Right lobe of liver (tissue), 6 donors: ENCODE measurements at places on chromosomes 5 and 9. TPM values are rescaled to one million over a fixed set of nuclear protein-coding genes. Genes with fewer than 3 reads are reported as not detected.
A peak's percentile ranks its signal among the peaks of the same experiment; 100 is the strongest.

The DOK3 gene
- 6.6 TPM for total RNA-seq

GRCh38 chr5:53425687-53426511 lies 54.5 kb upstream of the FST start:
- no peak overlapping the region for H3K27ac ChIP-seq
- H3K4me1 ChIP-seq: peaks cover 3% of the 10 kb centered on the region
- H3K36me3 ChIP-seq: no peaks in the 10 kb centered on the region
- H3K4me3 ChIP-seq: no peak overlapping the region
- no peaks in the 10 kb centered on the region for H3K27me3 ChIP-seq

DNA sequence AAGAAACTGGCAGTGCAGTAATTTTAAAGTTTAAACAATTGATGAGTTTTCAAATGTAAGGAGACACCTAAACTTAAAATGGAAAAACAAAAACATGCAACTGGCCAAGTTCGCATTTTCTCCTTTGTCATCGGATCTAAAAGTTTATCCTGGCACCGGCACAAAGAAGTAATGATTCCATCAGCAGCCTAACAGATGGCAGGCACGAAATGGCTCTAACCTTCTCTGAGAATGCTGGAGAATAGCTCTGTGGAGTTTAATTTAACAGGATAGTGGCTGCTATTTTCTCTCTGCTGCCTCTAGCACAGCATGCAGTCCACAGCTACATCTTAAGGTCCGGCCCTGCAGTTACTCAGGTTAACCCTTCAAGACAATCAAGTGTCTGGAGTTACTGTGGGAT lies 82.2 kb downstream of the PRELID2 start:
- no peak overlapping the region for H3K27ac ChIP-seq
- no peaks in the 10 kb centered on the region for H3K27me3 ChIP-seq
- no peaks in the 10 kb centered on the region for H3K4me1 ChIP-seq
- DNase-seq: no peak

The KIF20A gene
- 3.3 TPM for total RNA-seq

The ZNF366 gene
- total RNA-seq: 0.92 TPM

The DBH gene
- total RNA-seq: 6.8 TPM

The INSL4 gene
- total RNA-seq: not detected

The SPATA31E1 gene
- total RNA-seq: not detected

GRCh38 chr9:100240512-100240911 lies 112.2 kb downstream of the TEX10 start:
- H3K4me1 ChIP-seq: no peaks in the 10 kb centered on the region
- H3K4me3 ChIP-seq: no peak overlapping the region
- H3K27me3 ChIP-seq: no peaks in the 10 kb centered on the region

The PTGS1 gene
- 2.5 TPM for total RNA-seq

The SAXO1 gene
- not detected for total RNA-seq

GRCh38 chr5:76256116-76256889 lies 146.8 kb upstream of the IQGAP2 start:
- H3K4me1 ChIP-seq: no peaks in the 10 kb centered on the region
- H3K36me3 ChIP-seq: no peaks in the 10 kb centered on the region
- DNase-seq: peak; percentile 49
- no peak overlapping the region for H3K4me3 ChIP-seq
- H3K27me3 ChIP-seq: no peaks in the 10 kb centered on the region

The GRXCR2 gene
- not detected for total RNA-seq

The FOXD4 gene
- not detected for total RNA-seq

GRCh38 chr9:107054146-107054545 lies 191.2 kb downstream of the ZNF462 start:
- no peak overlapping the region for H3K4me3 ChIP-seq
- no peaks in the 10 kb centered on the region for H3K4me1 ChIP-seq
- H3K36me3 ChIP-seq: no peaks in the 10 kb centered on the region
- no peak overlapping the region for H3K27ac ChIP-seq
- H3K27me3 ChIP-seq: no peaks in the 10 kb centered on the region
- no peak for DNase-seq

The PLPP7 gene
- total RNA-seq: not detected

- peak overlapping the region; percentile 75 for H3K27ac ChIP-seq
- DNase-seq: no peak
- H3K27me3 ChIP-seq: no peaks in the 10 kb centered on the region
- H3K4me3 ChIP-seq: no peak overlapping the region
Observed at GRCh38 chr9:38061326-38061977, 7.6 kb downstream of the SHB start.

DNA sequence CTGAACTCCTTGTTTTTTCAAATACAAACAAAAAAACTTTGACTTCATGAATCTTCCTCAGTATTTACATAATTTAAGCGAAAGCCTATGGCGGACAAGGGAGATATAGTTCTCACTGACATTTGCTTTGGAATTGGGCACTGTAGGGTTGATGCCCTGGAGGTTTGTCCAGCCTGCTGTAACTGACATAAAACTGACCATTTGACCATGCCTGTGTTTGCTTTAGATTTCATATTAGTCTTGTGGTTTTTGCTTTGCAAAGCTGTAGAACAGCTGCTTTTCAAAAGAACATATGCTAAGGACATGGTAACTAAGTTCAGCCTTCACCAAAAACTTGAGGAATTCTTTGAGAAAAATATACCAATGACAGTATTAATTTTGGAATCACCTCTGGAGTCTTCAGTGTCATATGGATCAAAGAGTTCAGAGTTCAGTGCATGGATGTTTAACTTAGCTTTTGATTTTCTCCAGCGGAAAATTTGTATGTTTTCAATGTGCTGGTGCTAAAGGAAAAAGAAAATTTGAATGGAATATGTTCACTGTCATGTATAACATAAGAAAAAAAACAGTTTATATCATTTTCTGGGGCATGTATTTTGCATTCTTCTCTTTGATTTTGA lies 1013.1 kb downstream of the NR2F1-AS1 start:
- no peaks in the 10 kb centered on the region for H3K36me3 ChIP-seq
- DNase-seq: no peak
- H3K4me3 ChIP-seq: no peak overlapping the region
- no peaks in the 10 kb centered on the region for H3K4me1 ChIP-seq
- no peak overlapping the region for H3K27ac ChIP-seq
- no peaks in the 10 kb centered on the region for H3K27me3 ChIP-seq

The SOHLH1 gene
- not detected for total RNA-seq

The PCDHGA10 gene
- 4.2 TPM for total RNA-seq

DNA sequence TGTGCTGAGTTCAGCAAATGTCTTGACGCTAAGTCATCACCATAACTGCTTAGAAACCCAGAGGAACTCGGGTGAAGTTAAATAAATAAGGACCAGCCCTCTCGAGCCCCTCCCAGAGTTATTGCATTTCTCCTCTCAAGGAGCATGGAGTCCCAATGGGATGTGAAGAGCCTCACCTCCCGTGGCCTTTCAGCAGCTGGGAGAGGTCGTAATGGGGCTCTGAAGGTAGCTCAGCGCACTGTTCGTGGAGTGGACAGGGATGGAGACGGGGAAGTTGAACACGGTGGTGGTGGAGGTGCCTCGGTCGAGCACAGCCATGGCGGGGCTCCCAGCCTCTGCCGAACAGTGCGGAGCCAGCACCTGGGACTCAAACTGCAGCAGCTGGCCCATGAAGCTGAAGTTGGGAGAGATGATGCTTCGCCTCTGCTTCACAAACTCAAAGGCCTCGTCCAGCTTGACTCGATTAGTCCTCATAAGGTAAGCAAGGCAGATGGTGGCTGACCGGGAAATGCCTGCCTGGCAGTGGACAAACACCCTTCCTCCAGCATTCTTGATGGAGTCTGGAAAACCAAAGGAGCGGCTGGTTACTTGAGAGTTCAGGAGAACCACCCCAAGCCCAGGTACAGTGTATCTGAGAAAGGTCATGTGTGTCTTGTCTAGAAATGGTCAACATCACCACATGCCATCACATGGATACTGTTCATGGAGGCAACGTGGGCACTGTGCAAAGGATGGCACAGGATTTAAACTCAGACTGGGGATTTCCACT lies 2.2 kb downstream of the DUSP1 start:
- DNase-seq: peak; percentile 69
- peaks cover 26% of the 10 kb centered on the region for H3K36me3 ChIP-seq
- H3K27ac ChIP-seq: peak overlapping the region; percentile 99
- H3K27me3 ChIP-seq: no peaks in the 10 kb centered on the region

- no peak overlapping the region for H3K4me3 ChIP-seq
- no peaks in the 10 kb centered on the region for H3K4me1 ChIP-seq
- H3K27ac ChIP-seq: no peak overlapping the region
- no peaks in the 10 kb centered on the region for H3K27me3 ChIP-seq
- DNase-seq: no peak
Observed at GRCh38 chr5:134944630-134945029, 23.1 kb upstream of the CATSPER3 start.

DNA sequence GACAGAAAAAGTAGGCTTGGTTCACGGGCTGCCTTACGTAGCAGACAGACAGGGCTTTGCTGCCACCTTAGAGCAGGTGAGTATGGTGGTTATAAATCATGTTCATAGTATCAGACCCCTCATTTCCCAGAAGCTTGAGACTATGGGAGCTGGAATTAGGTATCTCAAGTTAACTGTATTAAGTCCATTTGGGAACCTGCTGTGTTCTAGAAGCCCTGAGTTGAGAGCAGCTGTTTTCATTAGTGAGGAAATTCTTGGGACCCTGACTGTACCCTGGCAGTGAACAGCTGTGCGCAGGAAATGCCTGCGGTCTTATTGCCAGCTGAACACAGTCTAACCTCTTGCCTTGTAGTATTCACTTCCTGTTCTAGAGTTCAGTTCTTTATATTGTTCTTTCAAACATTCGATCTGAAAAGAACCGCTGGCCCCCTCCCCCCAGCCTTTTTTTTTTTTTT lies 29.8 kb downstream of the UGCG start:
- H3K4me3 ChIP-seq: no peak overlapping the region
- H3K27ac ChIP-seq: peak overlapping the region; percentile 22
- no peaks in the 10 kb centered on the region for H3K27me3 ChIP-seq
- H3K4me1 ChIP-seq: peaks cover 7% of the 10 kb centered on the region
- H3K36me3 ChIP-seq: no peaks in the 10 kb centered on the region

- H3K36me3 ChIP-seq: no peaks in the 10 kb centered on the region
- no peaks in the 10 kb centered on the region for H3K4me1 ChIP-seq
- no peak overlapping the region for H3K27ac ChIP-seq
- no peak for DNase-seq
Observed at GRCh38 chr9:6049798-6050197, 34.4 kb upstream of the RANBP6 start.

DNA sequence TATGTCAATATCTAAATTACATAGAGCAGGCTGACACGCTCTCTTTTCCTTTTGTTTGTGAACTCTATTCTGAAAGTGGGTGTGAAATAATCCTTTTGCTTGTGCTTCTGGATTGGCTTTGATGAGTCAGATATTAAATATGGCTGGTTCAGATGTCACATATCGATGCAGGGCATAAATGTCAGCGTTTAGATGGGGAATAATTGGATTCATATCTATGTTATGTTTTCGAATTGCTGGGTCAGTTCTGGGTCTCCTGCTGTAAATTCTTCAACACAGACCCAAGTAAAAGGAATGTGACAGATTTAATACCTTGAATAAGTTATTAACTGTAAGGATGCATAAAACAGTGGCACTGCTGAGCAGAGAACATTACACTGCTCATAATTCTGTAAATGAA lies 118.7 kb upstream of the SNX2 start:
- no peak for DNase-seq
- no peaks in the 10 kb centered on the region for H3K4me1 ChIP-seq
- H3K36me3 ChIP-seq: no peaks in the 10 kb centered on the region
- no peaks in the 10 kb centered on the region for H3K27me3 ChIP-seq
- no peak overlapping the region for H3K4me3 ChIP-seq

The TCF7 gene
- 3.8 TPM for total RNA-seq

The WNK2 gene
- total RNA-seq: 1.2 TPM

- H3K4me1 ChIP-seq: no peaks in the 10 kb centered on the region
- no peak overlapping the region for H3K27ac ChIP-seq
- no peak overlapping the region for H3K4me3 ChIP-seq
- H3K27me3 ChIP-seq: no peaks in the 10 kb centered on the region
- no peak for DNase-seq
Observed at GRCh38 chr5:2355859-2356258, 395.6 kb downstream of the IRX2 start.

- H3K4me3 ChIP-seq: no peak overlapping the region
- H3K4me1 ChIP-seq: no peaks in the 10 kb centered on the region
- H3K36me3 ChIP-seq: no peaks in the 10 kb centered on the region
- H3K27ac ChIP-seq: no peak overlapping the region
- DNase-seq: no peak
Observed at GRCh38 chr5:140986117-140986521, 19.8 kb downstream of the PCDHAC2 start.

The S1PR3 gene
- total RNA-seq: 2.4 TPM

GRCh38 chr5:125012727-125013451 lies 266.4 kb upstream of the ZNF608 start:
- no peaks in the 10 kb centered on the region for H3K36me3 ChIP-seq
- H3K4me1 ChIP-seq: no peaks in the 10 kb centered on the region
- no peak overlapping the region for H3K4me3 ChIP-seq
- no peaks in the 10 kb centered on the region for H3K27me3 ChIP-seq
- no peak for DNase-seq

GRCh38 chr5:78546276-78546996 lies 102.1 kb downstream of the LHFPL2 start:
- no peaks in the 10 kb centered on the region for H3K36me3 ChIP-seq
- no peaks in the 10 kb centered on the region for H3K27me3 ChIP-seq
- no peak overlapping the region for H3K4me3 ChIP-seq

DNA sequence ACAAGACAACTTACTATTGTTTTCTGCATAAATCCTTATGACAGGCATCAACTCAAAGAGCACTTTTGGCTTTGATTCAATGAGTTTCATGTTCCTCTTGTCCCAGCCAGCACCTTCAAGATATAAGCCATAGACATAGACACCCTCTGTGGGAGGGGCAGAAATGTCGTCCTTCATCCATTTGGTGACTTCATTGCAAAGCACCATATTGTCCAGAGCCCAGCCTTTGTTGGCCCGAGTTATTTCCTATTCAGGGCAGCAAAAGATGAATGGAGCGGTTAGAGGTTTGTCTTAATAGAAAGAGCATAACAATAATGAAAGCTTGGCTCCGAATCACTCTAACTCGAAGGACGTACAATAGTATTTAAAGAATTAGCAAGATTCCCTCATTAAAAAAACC lies 243.9 kb downstream of the DNAH5 start:
- no peak for DNase-seq
- H3K4me3 ChIP-seq: no peak overlapping the region
- no peak overlapping the region for H3K27ac ChIP-seq
- no peaks in the 10 kb centered on the region for H3K36me3 ChIP-seq

GRCh38 chr5:120162321-120162720 lies 301.8 kb upstream of the PRR16 start:
- H3K27ac ChIP-seq: no peak overlapping the region
- H3K36me3 ChIP-seq: no peaks in the 10 kb centered on the region
- H3K4me1 ChIP-seq: no peaks in the 10 kb centered on the region
- DNase-seq: no peak

DNA sequence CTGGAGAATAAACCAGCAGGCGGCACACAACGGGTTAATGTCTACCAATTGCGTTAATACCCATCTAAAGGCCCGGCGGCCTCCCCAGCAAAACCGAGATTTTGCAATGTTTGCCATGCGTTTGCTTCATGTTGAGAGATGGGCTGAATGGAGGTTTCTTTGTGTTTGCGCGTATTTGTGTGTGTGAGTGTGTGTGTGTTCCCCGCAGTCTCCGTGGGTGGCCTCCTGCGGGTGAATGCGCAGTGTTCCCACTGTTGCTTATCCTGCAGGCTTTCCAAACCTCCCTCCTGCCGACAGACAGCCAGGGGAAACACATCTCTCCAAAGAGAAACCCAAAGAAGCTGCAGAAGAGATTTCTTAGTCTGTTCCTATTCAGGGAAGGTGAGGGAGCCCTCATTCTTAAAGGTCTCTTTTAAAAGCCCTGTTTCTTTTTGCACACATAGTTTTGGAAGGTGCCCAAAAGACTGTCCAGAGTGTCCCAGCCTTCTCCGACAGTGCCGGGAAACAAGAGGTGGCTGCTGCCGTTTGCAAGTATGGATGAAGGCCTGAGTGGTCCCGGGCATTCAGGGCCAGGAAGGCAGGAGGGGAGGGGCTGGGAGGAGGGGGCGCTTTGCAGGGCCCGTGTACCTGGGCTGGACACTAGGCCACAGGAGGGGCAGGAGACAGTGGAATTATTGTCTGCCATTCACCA lies 103.8 kb upstream of the ERCC6L2 start:
- no peaks in the 10 kb centered on the region for H3K36me3 ChIP-seq
- H3K27me3 ChIP-seq: no peaks in the 10 kb centered on the region
- H3K4me3 ChIP-seq: no peak overlapping the region
- peaks cover 10% of the 10 kb centered on the region for H3K4me1 ChIP-seq
